ENCODE measurements at places on chromosomes 11 and 22. TPM values are rescaled to one million over a fixed set of nuclear protein-coding genes. Genes with fewer than 3 reads are reported as not detected.

- no peak for DNase-seq
- no peaks in the 10 kb centered on the region for H3K27me3 ChIP-seq
- no peaks in the 10 kb centered on the region for H3K36me3 ChIP-seq
Observed at GRCh38 chr11:130738611-130739010, 177.7 kb downstream of the SNX19 start.

- no peak overlapping the region for H3K4me3 ChIP-seq
- no peak overlapping the region for H3K27ac ChIP-seq
- H3K4me1 ChIP-seq, result no peaks in the 10 kb centered on the region
- H3K36me3 ChIP-seq, result no peaks in the 10 kb centered on the region
- no peak for DNase-seq
Observed at GRCh38 chr11:47152126-47152952, 24.3 kb downstream of the ARFGAP2 start.

DNA sequence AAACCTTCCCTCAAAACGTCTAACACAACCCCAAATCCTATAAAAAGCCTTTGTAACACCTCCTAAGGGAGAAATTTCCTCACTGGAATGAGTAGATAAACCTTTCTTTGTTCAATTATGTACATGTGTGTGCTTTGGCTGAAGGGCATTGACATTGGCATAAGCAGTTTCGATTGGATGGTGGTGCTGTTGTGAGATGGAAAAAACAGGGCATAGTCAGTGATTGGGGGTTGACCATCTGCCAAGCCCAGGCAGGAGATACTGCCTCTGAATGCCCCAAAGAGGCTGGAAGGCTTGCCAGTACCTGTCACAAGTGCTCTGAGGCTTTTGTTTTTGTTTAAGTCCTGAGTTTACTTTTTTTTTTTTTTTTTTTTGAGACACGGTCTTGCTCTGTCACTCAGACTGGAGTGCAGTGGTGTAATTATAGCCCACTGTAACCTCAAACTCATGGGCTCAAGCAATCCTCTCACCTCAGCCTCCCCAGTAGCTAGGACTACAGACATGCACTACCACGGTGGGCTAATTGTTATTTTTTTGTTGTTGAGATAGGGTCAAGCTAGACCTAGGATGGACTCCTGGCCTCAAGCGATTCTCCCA lies 1.2 kb upstream of the CCDC117 start:
- H3K27ac ChIP-seq, result no peak overlapping the region
- H3K36me3 ChIP-seq, result no peaks in the 10 kb centered on the region
- no peak overlapping the region for H3K4me3 ChIP-seq

- peak overlapping the region; percentile 81 for H3K27ac ChIP-seq
- H3K36me3 ChIP-seq, result no peaks in the 10 kb centered on the region
- H3K4me3 ChIP-seq, result peak overlapping the region; percentile 75
- DNase-seq, result no peak
- no peaks in the 10 kb centered on the region for H3K4me1 ChIP-seq
Observed at GRCh38 chr22:19448076-19448607, 631 bp upstream of the C22orf39 start.

- no peaks in the 10 kb centered on the region for H3K4me1 ChIP-seq
- no peak overlapping the region for H3K4me3 ChIP-seq
- peaks cover 9% of the 10 kb centered on the region for H3K36me3 ChIP-seq
Observed at GRCh38 chr11:105991888-105992287, 30.2 kb downstream of the MSANTD4 start.

DNA sequence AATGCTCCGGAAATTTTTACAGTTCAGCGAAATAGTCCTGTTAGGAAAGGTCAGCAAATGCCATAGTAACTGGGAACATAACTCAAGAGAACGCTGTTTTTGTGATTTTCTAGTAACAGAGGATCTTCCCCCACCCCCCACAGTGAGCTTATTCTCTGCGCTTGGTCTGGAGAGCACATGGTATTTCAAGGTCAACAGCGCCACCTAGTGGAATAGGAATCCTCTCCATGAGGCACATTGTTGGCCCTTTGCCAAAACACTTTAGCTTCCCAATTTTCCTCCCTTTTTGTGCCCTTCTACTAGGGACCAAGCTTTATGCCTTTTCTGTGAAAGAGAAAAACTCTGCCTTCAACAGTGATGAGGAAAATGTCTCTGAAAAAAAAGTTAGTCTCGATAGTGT lies 13.2 kb upstream of the OR4C12 start:
- H3K4me1 ChIP-seq, result no peaks in the 10 kb centered on the region
- H3K4me3 ChIP-seq, result no peak overlapping the region
- H3K36me3 ChIP-seq, result no peaks in the 10 kb centered on the region
- no peak for DNase-seq

DNA sequence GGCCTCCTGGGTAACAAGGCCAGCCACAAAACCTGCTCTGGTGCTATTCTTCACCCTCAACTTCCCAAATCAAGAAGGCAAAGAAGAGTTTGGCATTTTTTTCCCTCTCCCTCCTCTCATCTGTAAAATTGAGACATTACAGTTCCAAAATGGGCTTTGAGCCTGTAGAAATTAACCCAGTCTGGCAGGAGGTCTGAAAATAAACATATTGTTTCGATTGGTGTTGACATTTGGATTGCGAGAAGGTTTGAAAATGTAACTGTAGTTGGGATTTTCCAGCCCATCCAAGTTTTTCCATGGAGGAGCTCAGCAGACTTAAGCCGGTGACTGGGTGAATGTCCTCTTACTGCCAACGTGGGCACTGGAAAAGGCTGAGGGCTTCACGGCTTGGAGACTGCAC lies 35.0 kb upstream of the ALX4 start:
- no peak overlapping the region for H3K27ac ChIP-seq
- no peak overlapping the region for H3K4me3 ChIP-seq
- no peaks in the 10 kb centered on the region for H3K27me3 ChIP-seq
- DNase-seq, result no peak
- no peaks in the 10 kb centered on the region for H3K4me1 ChIP-seq

DNA sequence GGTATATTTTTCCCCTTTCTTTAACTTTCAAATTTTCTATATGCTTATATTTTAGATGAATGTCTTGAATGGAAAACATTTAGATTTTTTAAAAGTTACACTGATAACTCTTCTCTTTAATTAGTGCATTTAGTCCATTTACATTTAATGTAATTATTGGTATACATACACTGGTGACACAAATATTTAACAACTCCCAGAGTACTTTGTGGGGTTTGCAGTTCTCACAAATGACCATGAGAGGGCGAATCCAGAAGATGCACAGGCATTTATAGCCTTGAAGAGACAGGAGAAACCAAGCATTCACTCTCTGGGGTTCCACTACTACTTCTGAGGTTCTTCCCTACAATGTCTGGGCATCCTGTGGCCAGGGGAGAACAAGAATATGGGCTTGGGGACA lies 125.1 kb downstream of the TIMP3 start:
- H3K36me3 ChIP-seq, result no peaks in the 10 kb centered on the region
- H3K27me3 ChIP-seq, result no peaks in the 10 kb centered on the region
- DNase-seq, result no peak
- H3K4me3 ChIP-seq, result no peak overlapping the region
- no peaks in the 10 kb centered on the region for H3K4me1 ChIP-seq

- H3K4me1 ChIP-seq, result no peaks in the 10 kb centered on the region
- no peak overlapping the region for H3K4me3 ChIP-seq
- no peak for DNase-seq
- no peaks in the 10 kb centered on the region for H3K36me3 ChIP-seq
Observed at GRCh38 chr11:8387141-8387540, 123.5 kb upstream of the LMO1 start.

DNA sequence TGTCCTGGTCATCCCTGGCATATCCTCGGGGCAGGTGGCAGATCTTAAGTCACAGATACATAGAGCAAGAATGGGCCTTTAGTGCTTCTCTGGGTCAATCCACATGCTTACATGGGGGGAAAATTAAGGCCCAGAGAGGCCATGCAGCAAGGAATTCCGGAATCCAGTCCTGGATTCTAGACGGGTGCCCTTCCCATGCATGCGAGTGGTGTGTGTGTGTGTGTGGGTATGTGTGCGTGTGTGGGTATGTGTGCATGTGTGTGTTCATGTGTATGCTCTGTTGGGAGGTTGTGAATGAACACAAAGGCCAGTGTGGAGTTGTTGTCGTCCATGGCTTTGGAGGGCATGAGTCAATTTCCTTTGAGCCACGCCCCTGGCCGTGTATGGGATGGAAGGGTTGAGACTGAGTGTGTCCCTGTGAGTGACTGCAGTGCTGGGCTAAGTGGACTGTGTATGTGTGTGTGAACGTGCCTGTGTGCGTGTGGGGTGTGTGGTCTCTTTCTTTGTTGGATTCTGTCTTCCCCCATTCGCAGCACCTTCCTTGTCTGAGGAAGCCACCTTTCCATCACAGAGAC lies 33.4 kb upstream of the EIF3D start:
- no peaks in the 10 kb centered on the region for H3K36me3 ChIP-seq
- no peak for DNase-seq
- H3K27me3 ChIP-seq, result no peaks in the 10 kb centered on the region
- H3K4me3 ChIP-seq, result no peak overlapping the region

DNA sequence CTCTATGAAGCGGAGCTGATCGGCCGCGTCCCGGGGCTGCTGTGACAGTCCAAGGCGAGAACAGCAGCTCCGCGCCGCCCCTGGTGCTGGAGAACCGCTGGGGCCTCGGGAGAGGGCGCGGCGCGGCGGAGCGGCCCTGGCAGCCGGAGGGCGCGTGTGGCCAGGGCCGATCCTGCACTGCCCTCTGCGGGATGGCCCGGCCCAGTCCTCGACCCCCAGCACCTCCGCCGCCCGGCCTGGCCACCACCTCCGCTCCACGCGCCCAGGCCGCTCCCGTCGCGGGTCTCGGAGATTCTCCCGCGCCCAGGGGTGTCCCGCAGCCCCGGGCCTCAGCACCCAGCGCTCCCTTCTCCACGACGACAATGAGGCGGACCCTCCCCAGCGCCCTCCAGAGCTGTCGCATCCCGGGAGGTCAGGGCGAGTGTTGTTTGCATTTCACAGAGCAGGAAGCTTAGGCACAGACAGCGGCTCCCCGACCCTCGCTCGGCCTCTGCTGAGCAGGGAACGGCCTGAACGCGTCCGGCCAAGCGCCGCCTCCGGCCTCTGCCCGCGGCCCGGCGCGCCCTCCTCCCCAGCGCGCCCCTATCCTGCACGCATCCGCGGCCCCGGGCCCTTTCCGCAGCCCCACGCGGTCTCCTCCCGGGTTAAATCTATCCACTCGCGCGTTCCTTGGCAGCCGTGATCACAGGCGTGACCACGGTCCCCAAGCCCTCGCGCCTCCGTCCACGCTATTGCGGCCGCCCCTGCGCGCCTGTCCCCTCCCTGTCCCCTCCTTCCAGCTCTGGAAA lies 109.7 kb downstream of the WNT7B start:
- H3K27ac ChIP-seq, result no peak overlapping the region
- no peaks in the 10 kb centered on the region for H3K4me1 ChIP-seq
- H3K4me3 ChIP-seq, result no peak overlapping the region
- DNase-seq, result peak; percentile 77
- H3K27me3 ChIP-seq, result no peaks in the 10 kb centered on the region

GRCh38 chr11:131136486-131136885 lies 220.2 kb upstream of the SNX19 start:
- H3K27me3 ChIP-seq, result no peaks in the 10 kb centered on the region
- H3K4me3 ChIP-seq, result no peak overlapping the region
- no peaks in the 10 kb centered on the region for H3K36me3 ChIP-seq
- DNase-seq, result no peak

GRCh38 chr11:93041682-93042081 lies 72.2 kb downstream of the MTNR1B start:
- no peak overlapping the region for H3K27ac ChIP-seq
- H3K4me3 ChIP-seq, result no peak overlapping the region
- H3K27me3 ChIP-seq, result no peaks in the 10 kb centered on the region
- H3K36me3 ChIP-seq, result no peaks in the 10 kb centered on the region
- no peaks in the 10 kb centered on the region for H3K4me1 ChIP-seq

GRCh38 chr11:68806931-68807844 lies 34.5 kb downstream of the CPT1A start:
- H3K36me3 ChIP-seq, result peaks cover 7% of the 10 kb centered on the region
- DNase-seq, result no peak
- H3K27ac ChIP-seq, result no peak overlapping the region
- H3K4me3 ChIP-seq, result no peak overlapping the region
- no peaks in the 10 kb centered on the region for H3K4me1 ChIP-seq

- no peak overlapping the region for H3K27ac ChIP-seq
- no peaks in the 10 kb centered on the region for H3K27me3 ChIP-seq
- no peaks in the 10 kb centered on the region for H3K4me1 ChIP-seq
- no peak overlapping the region for H3K4me3 ChIP-seq
Observed at GRCh38 chr11:2509481-2510001, 64.7 kb downstream of the KCNQ1 start.

DNA sequence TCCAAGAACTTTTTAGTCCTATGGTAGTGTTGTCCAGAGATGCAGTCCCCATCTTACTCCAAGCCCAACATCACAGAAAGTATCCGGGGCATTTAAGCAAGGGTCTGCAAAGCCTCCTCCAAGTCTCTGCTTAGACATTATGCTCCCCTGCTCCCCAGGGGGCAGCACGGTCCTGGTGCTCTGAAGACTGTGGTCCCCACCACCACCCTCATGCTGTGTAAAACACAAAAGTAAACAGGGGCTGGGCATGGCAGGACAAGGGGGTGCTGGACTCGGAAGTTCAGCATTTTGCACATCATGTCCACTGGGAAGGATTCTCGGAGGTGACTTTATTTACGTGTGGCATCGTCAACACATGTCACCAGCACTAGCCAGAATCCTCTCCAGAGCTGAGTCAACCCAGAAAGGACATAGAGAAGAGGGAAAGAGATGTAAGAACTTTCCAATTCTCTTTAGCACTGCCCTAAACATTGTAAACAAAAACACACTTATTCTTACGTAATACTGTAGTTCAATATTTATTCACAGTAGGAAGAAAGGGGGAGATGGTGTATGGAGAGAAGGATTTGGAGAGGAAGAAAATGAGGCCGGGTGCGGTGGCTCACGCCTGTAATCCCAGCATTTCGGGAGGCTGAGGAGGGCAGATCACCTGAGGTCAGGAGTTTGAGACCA lies 37.7 kb downstream of the TCIRG1 start:
- H3K4me3 ChIP-seq, result no peak overlapping the region
- no peaks in the 10 kb centered on the region for H3K36me3 ChIP-seq
- no peak overlapping the region for H3K27ac ChIP-seq
- no peaks in the 10 kb centered on the region for H3K4me1 ChIP-seq
- H3K27me3 ChIP-seq, result no peaks in the 10 kb centered on the region

- H3K4me3 ChIP-seq, result no peak overlapping the region
- H3K27ac ChIP-seq, result no peak overlapping the region
- H3K36me3 ChIP-seq, result no peaks in the 10 kb centered on the region
- no peaks in the 10 kb centered on the region for H3K4me1 ChIP-seq
- peak; percentile 34 for DNase-seq
Observed at GRCh38 chr11:68669301-68670090, 14.8 kb upstream of the GAL start.

RNF215 gene
- 15.6 TPM for total RNA-seq

RIC3 gene
- total RNA-seq, result 7.8 TPM

OLFML1 gene
- 41.0 TPM for total RNA-seq

SLCO2B1 gene
- 144 TPM for total RNA-seq

SLC22A25 gene
- total RNA-seq, result not detected

PHLDB1 gene
- total RNA-seq, result 260 TPM

OR4A47 gene
- not detected for total RNA-seq

USP2 gene
- 3.0 TPM for total RNA-seq

CCDC188 gene
- 4.0 TPM for total RNA-seq

All from aorta (tissue), 5 donors.